ENCODE measurements at places on chromosomes 3 and 15. TPM values are rescaled to one million over a fixed set of nuclear protein-coding genes. Genes with fewer than 3 reads are reported as not detected.

The CIP2A gene
- polyA plus RNA-seq = 20.7 TPM

The CERS3 gene
- polyA plus RNA-seq = 0.04 TPM

The ITPKA gene
- 0.44 TPM for polyA plus RNA-seq

The ALDH1A3 gene
- polyA plus RNA-seq = 5.3 TPM

The EIF2B5 gene
- polyA plus RNA-seq = 49.4 TPM

The GOLGA8S gene
- 1.1 TPM for polyA plus RNA-seq

The PLCH1 gene
- 10.3 TPM for polyA plus RNA-seq

The GOLGA8T gene
- 0.20 TPM for polyA plus RNA-seq

The RBP2 gene
- 0.40 TPM for polyA plus RNA-seq

The GOLGA8H gene
- 1.0 TPM for polyA plus RNA-seq

The CRABP1 gene
- polyA plus RNA-seq = 72.9 TPM

The CACNA2D3 gene
- 1.5 TPM for polyA plus RNA-seq

The RTP1 gene
- polyA plus RNA-seq = not detected

The AHSG gene
- 3.1 TPM for polyA plus RNA-seq

The KLHL6 gene
- 1.1 TPM for polyA plus RNA-seq

The CPA3 gene
- polyA plus RNA-seq = 0.28 TPM

The RLBP1 gene
- polyA plus RNA-seq = not detected

The PARP9 gene
- 18.0 TPM for polyA plus RNA-seq

The IMPG2 gene
- polyA plus RNA-seq = 0.63 TPM

The GABRB3 gene
- polyA plus RNA-seq = 6.9 TPM

The SCAMP2 gene
- polyA plus RNA-seq = 76.5 TPM

The ADGRG7 gene
- polyA plus RNA-seq = 0.03 TPM

The LIPH gene
- 1.6 TPM for polyA plus RNA-seq

The CADM2 gene
- polyA plus RNA-seq = 0.65 TPM

The FEZF2 gene
- polyA plus RNA-seq = not detected

The STAB1 gene
- polyA plus RNA-seq = 42.0 TPM

The NMB gene
- 4.9 TPM for polyA plus RNA-seq

The ENTPD3 gene
- 1.7 TPM for polyA plus RNA-seq

The GPR156 gene
- polyA plus RNA-seq = 3.2 TPM

The ARGFX gene
- not detected for polyA plus RNA-seq

The ZCWPW2 gene
- 2.1 TPM for polyA plus RNA-seq

The SNUPN gene
- 29.7 TPM for polyA plus RNA-seq

The TFRC gene
- polyA plus RNA-seq = 40.2 TPM

The LXN gene
- polyA plus RNA-seq = 28.7 TPM

The ANKUB1 gene
- polyA plus RNA-seq = not detected
